HS-27A (cell line): ENCODE measurements at places on chromosomes 4 and X.

GRCh38 chr4:72690771-72691170 is 121.8 kb upstream of the ADAMTS3 start:
- DNase-seq = no peak

DNA sequence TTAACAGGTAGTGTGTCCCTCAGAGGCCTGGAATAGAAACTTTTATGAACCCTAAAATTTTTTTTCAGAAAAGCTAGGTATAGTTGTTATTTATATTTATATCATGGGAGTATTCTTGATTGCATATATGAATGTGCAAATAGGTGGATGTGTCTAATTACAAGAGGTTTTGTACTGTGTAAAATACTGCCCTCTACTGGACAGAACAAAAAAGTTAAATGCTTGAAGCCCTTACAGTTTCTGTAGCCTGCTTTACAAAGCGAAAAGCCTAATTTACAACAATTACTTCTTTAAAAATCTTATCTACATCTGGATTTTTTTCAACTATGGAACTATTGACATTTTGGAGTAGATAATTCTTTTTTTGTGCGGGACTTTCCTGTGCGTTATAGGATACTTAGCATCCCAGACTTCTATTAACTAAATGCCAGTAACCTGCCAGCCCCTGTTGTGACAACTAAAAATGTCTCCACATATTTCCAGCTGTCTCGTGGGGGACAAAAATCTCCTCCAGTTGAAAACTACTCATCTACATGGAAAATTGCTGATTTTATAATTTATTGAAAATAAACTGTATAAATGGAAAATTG is 35.1 kb downstream of the ENPEP start:
- DNase-seq = no peak

DNA sequence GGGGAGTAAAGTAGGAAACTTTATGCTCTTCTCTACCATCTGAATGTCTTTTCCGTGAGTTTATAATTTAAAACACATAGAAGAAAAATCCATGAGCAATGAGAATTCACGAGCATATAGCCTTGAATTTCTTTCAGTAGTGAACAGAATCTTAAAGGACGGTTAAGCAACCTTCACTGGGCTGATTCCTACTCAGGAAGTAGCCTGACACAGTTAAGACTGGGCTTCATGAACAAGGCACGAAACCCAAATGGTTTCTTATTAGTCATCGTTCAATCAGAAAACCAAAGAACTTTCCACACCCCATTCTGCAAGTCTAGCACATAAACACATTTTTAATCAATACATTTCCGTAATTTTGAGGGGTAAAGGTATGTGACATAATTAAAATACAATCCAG is 95.8 kb downstream of the SH3KBP1 start:
- no peak for DNase-seq

DNA sequence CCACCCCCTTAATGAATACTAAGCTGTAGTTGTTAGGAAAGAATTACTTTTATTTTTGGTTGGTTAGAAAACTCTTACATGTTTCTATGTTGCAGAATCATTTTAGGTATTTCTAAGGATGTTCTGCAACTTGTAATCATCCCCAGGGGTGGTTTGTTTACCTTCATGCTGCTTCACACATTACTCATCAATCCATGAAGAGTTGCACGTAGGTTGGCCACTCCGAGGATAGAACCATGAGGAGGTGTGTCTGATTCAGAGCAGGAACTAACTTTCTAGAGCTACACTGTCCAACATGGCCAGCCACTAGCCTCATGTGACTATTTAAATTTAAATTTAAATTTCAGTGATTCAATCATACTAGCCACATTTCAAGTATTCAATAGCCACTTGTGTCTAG is 127.2 kb upstream of the FRMPD4 start:
- peak; percentile 20 for DNase-seq

GRCh38 chr4:81874661-81875515 is 403.2 kb upstream of the RASGEF1B start:
- DNase-seq = no peak

DNA sequence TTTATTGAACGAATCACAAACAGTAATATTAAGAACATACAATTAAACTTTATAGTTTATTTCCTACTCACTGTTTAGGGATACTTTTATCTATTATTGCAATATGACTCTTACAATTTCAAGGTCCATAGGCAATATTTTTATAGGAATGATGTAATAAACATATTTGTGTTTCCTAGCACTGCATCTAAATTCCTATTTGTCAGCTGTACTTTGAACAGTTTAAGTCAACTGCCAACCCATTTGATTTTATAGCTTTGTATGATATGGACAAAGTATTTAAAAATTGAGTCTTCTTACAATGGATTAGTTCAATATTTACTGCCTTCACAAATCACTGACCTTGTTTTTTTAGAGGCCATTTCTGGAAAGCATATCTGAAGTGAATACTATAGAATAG is 199.3 kb downstream of the PCDH7 start:
- DNase-seq = no peak

- DNase-seq = no peak
Observed at GRCh38 chr4:83083925-83084475, 30.5 kb downstream of the PLAC8 start.

DNA sequence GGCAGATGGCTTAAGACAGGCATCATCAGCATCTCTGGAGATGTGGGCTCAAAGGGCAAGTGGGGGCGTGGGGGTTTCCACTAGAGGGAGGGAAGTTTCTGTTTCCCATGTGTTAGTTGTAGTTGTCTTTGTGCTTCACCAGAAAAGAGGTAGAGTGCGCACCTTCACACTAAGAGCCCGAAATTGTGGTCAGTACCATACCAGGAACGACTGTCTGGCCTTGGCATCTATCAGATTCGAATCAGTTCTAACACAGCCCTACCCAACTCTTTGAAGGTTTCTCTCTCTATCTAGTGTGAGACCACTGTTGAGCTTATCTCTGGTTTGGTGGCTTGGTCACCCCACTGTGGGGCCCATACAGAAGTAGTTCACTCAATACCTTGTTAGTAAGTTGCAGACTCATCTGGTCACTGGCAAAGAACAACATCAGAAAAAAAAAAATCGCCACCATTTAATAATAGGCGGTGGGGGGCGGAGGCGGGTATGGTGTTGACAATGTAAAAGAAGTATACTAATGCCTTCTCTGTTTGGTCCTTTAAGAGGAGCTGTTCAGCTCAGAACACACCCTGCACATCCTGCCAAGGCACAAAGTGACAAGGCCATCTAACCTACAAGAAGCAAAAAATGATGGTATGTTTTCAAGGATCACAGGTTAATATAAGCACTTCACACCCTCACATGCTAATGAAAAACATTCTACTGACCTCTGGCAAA is 71.1 kb downstream of the NYX start:
- no peak for DNase-seq

- no peak for DNase-seq
Observed at GRCh38 chrX:149074398-149074797, 430.7 kb downstream of the IDS start.

GRCh38 chrX:40145923-40146261 is 48.1 kb upstream of the BCOR start:
- no peak for DNase-seq

DNA sequence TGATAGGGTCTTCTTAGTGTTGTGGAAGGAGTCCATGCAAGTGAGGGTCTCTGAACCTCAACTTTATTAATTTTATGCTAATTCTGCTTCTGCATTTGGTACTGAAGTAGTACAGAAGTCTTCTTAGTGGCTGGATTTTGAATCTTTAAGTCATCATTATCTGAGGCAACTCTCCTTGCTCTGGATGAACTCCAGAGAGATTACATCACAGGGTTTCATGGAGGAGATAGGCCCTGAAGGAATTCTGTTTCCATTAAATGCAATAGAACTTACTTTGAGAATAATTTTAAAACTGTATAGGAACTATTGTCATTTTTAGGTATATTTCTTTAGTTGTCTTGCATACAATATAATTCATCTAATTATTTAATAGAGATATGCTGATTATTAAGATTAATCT is 451.2 kb downstream of the FAT4 start:
- DNase-seq = no peak

GRCh38 chrX:46554942-46555341 is 9.7 kb upstream of the ZNF674 start:
- no peak for DNase-seq

DNA sequence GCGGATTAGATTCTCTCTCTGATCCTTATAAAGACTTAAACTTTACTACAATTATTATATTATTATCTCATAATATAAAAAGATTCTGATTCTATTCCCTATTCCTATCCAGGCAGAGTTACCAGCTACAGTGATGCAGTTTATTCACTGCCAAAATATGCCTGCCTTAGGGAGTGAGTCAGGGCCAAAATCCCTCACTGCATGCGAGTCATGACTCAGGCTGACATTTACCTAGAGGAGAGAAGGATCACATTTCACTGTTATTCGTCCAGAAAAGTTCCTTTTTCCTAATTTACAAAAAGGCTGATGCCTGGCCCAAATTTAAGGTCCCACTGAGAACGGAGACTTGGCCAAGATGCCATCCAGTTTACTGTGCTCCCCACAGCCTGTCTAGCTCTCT is 168.5 kb upstream of the LDB2 start:
- DNase-seq = peak; percentile 82

DNA sequence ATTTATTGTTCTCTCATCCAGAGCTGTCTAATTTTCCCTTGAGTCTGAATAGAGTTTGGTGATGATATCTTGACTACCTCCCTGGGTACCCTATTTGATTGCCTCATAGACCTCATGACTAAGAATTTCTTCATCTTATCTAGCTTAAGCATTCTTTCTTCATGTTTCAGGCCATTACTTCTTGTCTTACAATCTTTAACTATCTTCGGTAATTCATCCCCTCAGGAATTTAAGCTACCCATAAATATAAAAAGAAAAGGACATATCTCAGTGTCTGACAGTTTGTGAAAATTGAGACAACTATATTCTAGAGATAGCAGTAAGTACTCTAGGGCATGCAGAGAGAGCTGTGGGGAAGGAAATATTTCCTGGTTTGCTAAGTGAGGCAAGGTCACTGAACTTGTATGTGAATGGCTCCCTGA is 466.1 kb upstream of the GRID2 start:
- peak; percentile 52 for DNase-seq

GRCh38 chr4:121978172-121978516 is 26.3 kb upstream of the TRPC3 start:
- DNase-seq = no peak

DNA sequence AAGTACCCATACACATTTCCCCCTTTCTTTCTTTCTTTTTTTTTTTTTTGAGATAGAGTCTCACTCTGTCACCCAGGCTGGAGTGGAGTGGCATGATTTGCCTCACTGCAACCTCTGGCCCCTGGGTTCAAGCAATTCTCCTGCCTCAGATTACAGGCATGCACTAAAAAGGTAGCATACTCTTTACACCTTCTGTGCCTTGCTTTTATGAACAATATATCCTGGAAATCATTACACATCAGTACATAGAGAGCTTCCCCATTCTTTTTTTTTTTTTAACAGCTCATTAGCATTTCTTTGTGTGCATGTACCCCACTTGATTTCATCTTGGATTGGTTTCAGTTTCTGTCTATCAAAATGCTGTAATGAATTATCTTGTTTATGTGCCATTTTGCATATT is 18.6 kb upstream of the HSD17B10 start:
- no peak for DNase-seq

DNA sequence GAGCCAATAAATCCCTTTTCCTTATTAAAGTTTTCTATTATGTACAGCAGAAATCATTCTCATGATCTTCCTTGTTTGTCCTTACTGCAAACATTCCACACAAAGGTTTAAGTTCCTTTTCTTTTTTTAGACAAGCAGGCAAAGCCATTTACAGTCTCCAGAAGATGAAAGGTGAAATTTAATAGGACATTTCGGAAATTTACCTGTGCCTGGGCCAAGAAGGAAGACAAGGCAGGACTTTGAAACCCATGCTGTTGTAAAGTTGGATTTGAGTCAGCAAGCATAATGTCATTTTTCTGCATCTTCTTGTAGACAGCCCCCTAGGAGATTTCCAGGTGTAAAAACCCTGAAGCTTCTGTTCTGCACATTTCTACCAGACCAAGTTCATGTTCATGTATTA is 188.1 kb downstream of the PAPSS1 start:
- no peak for DNase-seq

- DNase-seq = no peak
Observed at GRCh38 chr4:21555083-21555482, 393.5 kb downstream of the KCNIP4 start.

- no peak for DNase-seq
Observed at GRCh38 chr4:176052744-176053143, 12.9 kb upstream of the WDR17 start.

DNA sequence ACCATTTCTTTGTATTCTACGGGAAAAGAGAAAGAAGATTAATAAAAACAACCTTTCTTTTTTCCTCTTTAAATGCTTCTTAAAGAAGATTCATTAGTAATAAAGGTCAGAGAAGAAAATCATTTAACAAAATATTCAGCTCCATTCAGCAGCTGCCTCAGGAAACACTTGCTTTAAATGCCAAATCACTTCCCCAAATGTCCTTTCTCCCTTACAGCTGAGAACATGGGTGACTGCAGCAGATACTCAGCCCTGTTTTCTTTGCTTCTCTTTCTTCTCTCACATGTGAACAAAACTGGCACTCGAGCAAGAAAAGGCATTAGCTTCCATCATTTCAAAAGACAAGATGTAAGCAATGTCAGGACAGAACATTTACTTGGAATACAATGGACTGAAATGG is 120.2 kb downstream of the INPP4B start:
- DNase-seq = no peak

DNA sequence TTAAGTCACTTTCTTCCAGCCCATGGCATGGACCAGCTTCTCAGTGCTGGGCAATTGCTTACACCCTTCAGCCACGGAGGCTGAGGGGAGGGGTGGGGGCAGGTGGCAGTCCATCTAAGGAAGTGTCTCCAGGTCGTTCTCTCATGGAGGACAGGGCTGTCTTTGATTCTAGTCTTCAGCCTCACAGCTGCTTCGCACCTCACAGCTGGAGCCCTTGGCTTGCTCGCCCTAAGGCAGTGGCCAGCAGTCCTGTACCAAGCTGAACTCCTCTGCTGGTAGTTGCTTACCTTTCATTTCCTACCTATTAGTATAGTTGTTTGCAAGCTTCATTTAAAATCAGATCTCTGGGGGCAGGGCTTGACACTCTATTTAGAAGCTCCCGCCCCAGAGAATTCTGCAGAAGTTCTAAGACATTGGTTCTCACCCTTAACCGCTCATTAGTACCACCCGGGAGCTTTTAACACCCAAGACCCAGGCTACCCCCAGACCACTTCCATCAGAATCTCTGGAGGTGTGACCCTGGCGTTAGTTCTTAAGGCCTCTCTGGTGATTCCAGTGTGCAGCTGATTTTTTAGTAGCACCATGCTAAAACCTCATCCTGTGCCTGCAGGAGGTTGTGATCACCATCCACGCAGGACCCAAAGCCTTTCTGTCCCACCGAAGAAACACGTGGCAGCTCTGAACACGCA is 386.8 kb downstream of the UNC5C start:
- DNase-seq = no peak

- DNase-seq = no peak
Observed at GRCh38 chrX:148661035-148661434, 160.6 kb downstream of the AFF2 start.

GRCh38 chrX:9087271-9088040 is 53.5 kb upstream of the FAM9B start:
- no peak for DNase-seq

GRCh38 chrX:67654301-67654700 is 110.5 kb downstream of the AR start:
- DNase-seq = no peak
